ENCODE measurements at places on chromosomes 2 and 18. TPM values are rescaled to one million over a fixed set of nuclear protein-coding genes. Genes with fewer than 3 reads are reported as not detected.

Gene CREG2
- not detected for total RNA-seq

Gene HOXD13
- total RNA-seq: not detected

DNA sequence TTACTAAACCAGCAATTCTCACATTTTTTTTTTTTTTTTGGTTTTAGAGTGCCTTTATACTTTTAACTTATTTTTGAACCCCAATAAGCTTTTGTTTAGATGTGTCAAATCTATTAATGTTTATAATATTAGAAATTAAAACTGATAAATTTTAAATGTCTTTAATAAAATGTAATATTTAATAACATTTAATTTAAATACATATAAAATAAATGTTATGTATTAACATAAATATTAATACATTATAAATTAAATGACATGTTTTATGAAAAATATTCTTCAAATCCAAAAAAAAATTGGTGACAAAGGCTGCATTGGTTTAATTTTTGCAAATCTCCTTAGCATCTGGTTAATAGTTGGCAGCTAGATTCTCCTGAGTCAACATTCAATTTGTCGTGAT lies 163.7 kb downstream of the PRPF40A start:
- H3K27ac ChIP-seq: no peak overlapping the region
- no peaks in the 10 kb centered on the region for H3K27me3 ChIP-seq
- no peak overlapping the region for H3K4me3 ChIP-seq
- no peaks in the 10 kb centered on the region for H3K4me1 ChIP-seq
- no peaks in the 10 kb centered on the region for H3K36me3 ChIP-seq
- no peak for DNase-seq

GRCh38 chr2:28025123-28025522 lies 134.6 kb downstream of the BABAM2 start:
- no peak overlapping the region for H3K27ac ChIP-seq
- H3K4me1 ChIP-seq: no peaks in the 10 kb centered on the region
- H3K36me3 ChIP-seq: no peaks in the 10 kb centered on the region
- no peaks in the 10 kb centered on the region for H3K27me3 ChIP-seq

- no peak for DNase-seq
- H3K4me3 ChIP-seq: no peak overlapping the region
- no peaks in the 10 kb centered on the region for H3K27me3 ChIP-seq
- no peak overlapping the region for H3K27ac ChIP-seq
- H3K4me1 ChIP-seq: peaks cover 55% of the 10 kb centered on the region
Measured at GRCh38 chr2:31236433-31237205, 2.7 kb downstream of the EHD3 start.

- no peak for DNase-seq
- peaks cover 15% of the 10 kb centered on the region for H3K4me1 ChIP-seq
- H3K36me3 ChIP-seq: no peaks in the 10 kb centered on the region
- no peaks in the 10 kb centered on the region for H3K27me3 ChIP-seq
- H3K4me3 ChIP-seq: no peak overlapping the region
Measured at GRCh38 chr2:64013053-64013452, 6.2 kb downstream of the VPS54 start.

Measured in esophagus muscularis mucosa (tissue), 4 donors.